NCI-H460 (cell line): ENCODE measurements at places on chromosomes 7 and 10.

GRCh38 chr7:148153616-148154284 is 436.8 kb upstream of the C7orf33 start:
- DNase-seq = no peak

- DNase-seq = no peak
Observed at GRCh38 chr10:49613165-49613881, 514 bp upstream of the CHAT start.

DNA sequence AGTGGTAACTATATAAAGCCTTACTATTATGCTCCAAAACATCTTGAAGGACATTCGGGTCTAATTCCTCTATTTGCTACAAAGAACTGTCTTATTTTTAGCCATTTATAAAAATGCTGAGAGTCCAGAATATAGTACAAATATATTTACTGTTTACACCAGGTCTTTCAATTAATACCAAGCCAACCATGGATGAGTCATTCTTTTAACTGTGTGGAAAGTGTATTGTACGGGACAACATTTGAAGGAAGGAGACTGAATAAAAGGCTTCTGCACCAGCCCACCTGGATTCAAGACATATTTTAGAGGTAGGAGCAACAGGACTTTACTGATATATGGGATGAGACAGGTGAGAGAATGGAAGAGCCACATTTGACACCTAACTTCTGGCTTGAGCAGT is 35.4 kb downstream of the MASTL start:
- DNase-seq = no peak

- DNase-seq = no peak
Observed at GRCh38 chr7:37310327-37311080, 138.2 kb downstream of the ELMO1 start.

- no peak for DNase-seq
Observed at GRCh38 chr10:59060852-59061251, 115.6 kb upstream of the PHYHIPL start.

GRCh38 chr10:68106656-68107055 is 2.6 kb upstream of the MYPN start:
- peak; percentile 40 for DNase-seq

- DNase-seq = no peak
Observed at GRCh38 chr10:96337106-96337505, 21.7 kb downstream of the OPALIN start.

DNA sequence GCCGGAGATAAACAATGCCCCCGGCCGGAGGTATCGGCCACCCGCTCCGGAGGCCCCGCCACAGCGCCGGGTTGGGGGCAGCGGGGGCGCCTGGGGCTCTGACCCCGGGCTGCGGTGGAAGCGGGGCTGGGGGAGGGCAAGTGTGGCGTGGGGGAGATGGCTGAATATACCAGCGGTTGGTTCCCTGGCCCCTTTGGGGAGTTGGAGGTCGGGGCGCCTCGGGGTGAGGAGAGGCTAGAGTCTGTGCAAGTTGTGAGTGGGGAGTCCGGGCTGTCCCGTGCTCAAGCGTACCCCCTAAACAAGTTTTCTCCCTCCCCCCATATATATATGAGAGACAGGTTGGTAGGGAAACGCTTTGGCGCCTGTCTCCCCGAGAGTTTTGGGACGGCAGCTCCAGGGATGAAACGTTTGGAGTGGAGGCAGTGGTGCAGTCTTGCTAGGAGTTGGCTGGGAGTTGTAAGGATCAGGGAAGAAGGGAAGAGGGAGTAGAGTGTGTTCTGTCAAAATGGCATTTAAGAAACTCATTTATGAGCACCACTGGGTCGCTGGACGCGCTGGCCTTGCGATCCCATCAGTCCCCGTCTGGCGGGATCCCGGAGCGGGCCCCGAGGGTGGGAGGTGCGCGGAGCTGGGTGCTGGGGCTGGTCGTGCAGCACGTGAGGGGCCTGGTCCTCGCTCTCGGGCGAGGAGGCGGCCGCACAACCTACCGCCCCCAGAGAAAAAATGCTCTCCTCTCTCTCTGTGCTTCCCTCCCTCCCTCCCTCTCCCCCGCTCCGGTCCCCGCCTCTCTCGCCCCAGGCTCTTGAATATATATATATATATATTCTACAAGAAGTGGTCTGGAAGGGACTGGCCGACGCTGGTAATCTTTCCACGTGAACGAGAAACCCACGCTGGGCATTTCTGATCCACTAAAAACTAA is 1.1 kb downstream of the TET1 start:
- no peak for DNase-seq

GRCh38 chr7:28225576-28225975 is 45.0 kb upstream of the JAZF1 start:
- DNase-seq = no peak

- DNase-seq = no peak
Observed at GRCh38 chr7:97973206-97973658, 16.8 kb downstream of the OCM2 start.

DNA sequence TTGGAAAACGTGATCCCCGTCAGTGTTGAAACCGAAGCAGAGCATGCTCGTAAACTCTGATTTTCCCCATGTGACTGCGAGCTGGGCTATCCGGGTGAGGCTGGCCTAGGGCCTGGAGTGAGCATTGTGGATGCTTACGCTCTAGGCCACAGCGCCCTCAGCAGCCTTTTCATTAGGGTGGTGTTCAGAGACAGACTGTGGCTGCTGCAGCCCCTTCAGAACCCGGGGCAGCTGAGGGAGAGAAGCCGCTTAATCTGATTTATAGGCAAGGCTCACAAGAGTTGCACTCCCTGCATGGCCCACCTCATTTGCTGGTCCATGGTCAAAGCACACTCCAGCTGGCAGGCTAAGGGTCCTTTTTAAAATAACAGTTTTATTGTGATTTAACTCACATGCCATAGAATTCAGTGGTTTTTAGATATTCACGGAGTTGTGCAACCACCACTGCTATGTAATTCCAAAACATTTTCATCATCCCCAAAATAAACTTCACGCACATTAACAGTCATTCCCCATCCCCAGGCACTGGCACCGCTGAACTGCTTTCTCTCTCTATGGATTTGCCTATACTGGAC is 72.5 kb downstream of the SYPL1 start:
- DNase-seq = no peak

DNA sequence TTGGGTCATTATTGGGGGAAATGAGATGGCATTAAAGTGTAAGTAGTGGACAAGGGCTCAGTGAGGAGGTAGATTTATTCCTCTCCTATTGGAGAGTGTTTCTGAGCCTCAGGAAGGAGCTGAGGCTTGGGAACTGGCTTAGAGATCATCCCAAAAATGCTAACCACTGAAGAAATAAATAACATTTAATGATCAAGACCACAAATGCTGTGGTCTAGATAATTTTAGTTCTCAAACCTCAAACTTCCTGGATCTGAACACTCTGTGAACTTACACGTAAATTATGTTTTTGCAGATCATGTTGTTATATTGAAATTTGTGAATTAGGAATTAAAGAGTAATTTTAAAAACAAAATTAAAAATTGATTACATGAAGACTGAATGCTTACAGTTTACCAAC is 27.3 kb downstream of the MDFIC start:
- no peak for DNase-seq

- no peak for DNase-seq
Observed at GRCh38 chr10:77636282-77636966, 1.2 kb downstream of the KCNMA1 start.

- no peak for DNase-seq
Observed at GRCh38 chr10:4371691-4372295, 454.2 kb upstream of the AKR1E2 start.

GRCh38 chr7:77315182-77315591 is 101.0 kb downstream of the GSAP start:
- DNase-seq = no peak

DNA sequence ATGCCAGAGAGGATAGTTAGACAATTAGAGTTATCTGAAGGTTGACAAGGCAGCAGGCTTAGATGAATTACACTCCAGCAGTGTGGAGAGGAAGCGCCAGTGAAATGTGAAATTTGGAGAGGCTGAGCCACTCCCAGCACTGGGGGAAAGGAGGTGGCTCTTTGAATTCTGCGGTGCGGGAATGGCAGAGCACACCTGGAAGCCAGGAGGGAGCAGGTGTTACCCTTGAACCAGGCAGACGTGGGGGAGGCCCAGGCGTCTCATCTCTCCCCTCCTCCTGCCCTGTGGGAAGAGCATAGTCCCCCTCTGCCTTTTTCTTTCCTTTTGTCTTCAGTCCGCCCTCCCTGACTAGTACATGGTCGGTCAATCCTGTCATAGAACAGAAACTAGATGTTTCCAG is 203.1 kb downstream of the DPP6 start:
- DNase-seq = no peak

- DNase-seq = no peak
Observed at GRCh38 chr10:126021833-126022500, 125.6 kb downstream of the FANK1 start.

DNA sequence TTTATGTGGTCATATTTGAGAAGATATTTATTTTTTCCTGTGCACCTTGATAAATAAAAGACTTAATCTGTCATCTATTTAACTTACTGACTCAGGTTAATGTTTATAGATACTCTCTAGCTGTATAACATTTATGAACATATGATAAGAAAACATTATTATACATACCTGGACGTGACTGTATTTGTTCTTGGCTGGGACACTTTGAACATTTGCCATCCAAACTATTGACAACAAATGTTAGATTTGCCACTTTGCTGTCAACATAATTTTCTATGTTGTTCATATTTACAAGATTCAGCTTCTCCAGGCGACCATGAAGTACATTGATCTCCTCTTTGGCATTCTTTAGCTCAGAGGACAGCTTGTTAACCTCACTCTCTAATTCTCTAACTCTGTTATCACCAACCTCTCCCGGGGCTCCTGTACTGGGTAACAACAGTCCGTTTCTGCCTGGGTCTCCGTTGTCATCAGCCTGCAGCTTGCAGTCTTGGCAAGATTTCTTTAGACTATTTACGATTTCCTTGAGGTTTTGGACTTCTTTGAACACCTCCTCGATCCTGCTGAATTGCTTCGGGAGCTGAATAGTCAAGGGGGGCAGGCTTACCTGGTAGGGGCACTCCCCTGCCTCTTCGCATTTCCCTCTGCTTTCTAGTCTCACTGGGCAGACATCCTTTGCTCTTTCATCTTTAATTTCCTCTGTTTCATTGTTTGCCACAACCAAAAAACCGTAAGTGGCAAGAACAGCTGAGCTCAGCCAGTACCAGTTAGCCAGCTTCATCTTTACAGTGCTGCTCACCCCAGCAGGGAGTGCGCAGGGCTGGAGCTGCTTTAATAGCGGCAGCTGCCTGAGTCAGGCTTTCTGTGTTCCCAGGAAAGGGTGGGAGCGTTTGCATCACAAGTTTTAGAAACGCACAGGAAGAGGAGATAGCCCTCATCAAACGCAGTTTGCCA is at the start of gene FGL2:
FGL2 (minus strand) TSS at position 807 of the 954 bp plus-strand sequence; CDS start at position 781, 26 bp downstream.
- DNase-seq = peak; percentile 6

- DNase-seq = no peak
Observed at GRCh38 chr7:112512451-112513210, 31.8 kb downstream of the LSMEM1 start.

DNA sequence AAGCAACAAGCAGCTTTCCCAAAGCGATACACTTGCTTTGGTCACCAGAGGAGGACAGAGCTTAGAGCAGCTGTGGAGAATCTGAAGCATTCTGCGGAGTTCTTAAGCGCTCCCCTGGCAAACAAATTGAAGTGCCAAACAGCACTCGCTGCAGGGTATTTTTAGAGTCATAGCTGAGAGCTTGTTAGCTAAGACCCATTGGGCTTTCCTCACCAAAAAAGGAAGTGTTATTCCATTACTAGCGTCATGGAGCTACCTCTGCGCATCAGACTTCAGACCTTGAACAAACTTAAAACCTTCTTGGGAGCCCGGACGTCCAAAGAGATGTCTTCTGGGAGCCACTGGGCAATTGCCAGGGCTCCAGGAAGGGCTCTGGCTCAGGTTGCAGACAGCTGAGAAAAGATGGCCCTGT is 23.2 kb upstream of the BMPR1A start:
- DNase-seq = no peak

DNA sequence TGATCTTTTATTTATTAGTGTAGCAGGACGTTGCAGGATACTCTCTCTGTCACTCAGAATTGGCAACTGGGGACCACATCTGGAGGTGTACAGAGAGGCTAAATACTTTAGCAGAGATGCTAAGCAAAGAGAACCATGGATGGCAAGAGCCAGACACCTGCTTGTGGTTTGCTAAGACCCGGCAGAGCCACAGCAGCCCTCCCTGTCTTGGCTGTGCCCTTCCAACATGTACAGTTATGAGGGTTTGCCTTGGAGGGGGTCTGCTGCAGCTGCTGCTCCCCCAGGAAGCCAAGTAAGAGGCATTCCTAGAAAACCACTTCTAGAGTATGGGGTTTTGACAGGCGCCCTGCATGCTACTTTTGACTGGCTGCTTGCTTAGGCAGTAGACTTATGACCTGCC is 5.1 kb downstream of the NPVF start:
- no peak for DNase-seq

DNA sequence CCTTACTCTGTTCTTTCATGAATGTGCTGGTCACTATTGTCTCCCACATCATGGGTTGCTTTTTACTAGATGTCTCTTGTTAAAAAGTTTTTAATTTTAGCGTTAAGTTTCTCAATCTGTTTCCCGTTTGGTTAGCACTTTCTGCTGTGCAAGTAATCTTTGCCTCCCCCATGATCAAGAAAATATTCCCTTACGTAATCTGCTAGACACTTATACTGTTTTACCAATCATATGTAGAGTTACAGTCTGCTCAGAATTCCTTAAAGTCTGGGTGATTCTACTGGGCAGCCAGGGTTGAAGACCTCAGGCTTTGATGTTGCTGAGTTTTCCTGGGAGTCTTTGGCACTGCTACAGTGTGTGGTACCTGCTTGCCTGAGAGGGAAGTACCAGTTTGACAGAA is 38.2 kb upstream of the RPA3 start:
- no peak for DNase-seq

- DNase-seq = no peak
Observed at GRCh38 chr10:47046321-47047126, 135.3 kb downstream of the PTPN20 start.

GRCh38 chr10:116836083-116836482 is 13.2 kb upstream of the ENO4 start:
- peak; percentile 33 for DNase-seq

DNA sequence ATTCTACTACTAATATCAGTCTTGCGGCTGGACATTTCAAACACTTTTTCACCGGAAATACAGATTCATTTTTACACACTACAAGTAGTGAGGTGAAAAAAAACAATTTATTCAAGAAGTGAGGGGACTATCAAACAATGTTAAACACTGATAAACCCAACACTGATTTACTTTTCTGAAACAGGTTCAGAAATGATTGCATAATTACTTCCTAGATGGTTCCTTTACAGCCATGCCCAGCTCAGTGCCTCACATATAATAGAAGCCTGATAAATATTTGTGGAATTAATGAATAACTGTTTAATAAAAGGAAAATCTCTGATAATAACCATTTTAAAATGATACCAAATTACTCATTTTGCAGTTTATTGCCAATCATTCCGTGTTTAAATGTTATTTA is 34.6 kb downstream of the FRA10AC1 start:
- DNase-seq = no peak
